Foreskin fibroblast (primary cell): ENCODE measurements at places on chromosomes 13 and 19.

DNA sequence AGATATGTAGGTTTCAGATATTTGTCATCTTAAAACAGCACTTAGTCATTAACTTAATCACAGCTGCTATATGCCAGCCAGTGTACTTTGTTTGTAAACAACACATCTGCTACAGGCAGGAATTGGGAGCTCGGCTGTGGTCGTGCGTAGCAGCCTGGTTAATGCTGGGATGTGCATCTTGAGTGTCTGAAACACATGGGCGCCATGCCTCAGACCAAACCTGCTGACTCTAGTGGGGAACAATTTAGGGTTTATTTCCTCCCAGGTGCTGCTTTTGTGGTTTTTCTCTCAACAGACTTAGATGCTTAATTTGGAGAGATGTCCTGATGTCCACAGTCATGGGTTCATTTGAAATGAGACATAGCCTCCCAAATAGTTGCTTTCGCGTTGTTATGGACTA is 238.5 kb upstream of the TMTC4 start:
- DNase-seq: no peak

GRCh38 chr13:78190296-78190695 is 271.7 kb upstream of the EDNRB start:
- no peak for DNase-seq

DNA sequence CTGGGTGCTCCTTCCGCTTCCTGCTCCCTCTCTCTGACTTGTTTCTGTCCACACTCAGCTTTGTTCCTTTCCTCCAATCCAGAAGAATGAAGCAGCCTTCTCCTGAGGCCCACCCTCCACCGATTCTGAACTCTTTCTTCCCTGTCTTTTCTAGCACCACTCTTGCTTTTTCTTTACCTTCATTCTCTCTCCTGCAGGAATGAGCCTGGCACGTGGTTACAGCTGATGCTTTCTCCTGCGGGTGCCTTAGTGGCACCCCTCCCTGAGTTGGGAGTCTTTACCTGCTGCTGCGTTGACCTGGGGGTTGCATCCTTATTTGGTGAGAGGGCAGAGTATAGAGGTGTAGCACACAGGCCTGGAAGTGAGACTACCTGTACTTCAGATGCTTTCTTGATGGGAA is 6.2 kb downstream of the UBAC2 start:
- DNase-seq: no peak

GRCh38 chr13:80334597-80335260 is 6.2 kb downstream of the SPRY2 start:
- DNase-seq: peak; percentile 53

DNA sequence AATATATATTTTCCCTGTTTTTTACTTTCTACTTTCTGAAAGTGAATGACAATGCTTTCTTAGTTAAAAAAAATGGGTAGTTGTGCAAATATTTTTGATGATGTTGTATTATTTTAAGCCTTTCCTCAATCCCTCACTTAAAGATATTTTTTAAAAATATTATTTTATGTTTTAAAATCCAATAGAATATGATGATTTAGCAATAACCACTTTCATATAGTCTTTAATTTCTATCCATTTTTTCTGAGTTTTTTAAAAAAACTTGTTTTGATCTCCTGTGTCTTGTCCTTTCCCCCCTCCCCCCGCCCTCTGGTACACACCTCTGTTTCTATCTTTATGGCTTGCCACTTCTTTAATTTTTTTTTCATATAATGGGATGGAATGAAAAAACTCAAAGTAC is 362.0 kb upstream of the SLITRK6 start:
- no peak for DNase-seq

DNA sequence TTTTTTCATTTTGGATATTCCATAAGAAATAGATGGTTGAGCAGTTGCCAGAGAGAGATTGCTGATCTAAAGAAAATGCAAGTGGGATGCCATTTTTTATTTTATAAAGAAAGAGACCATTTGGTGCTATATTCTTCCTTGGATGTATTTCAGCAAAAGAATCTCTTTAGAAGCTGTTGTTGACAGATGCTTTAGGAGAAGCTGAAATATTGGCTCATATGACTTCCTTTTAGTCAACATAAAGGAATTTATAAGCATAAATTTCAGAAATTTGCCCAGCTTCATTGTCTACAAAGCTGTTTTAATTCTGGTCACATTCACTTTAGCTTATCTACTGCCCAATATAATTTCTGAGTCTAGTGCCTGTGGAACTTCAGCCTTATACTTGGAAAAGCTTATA is 36.9 kb downstream of the POLR1D start:
- DNase-seq: peak; percentile 38

DNA sequence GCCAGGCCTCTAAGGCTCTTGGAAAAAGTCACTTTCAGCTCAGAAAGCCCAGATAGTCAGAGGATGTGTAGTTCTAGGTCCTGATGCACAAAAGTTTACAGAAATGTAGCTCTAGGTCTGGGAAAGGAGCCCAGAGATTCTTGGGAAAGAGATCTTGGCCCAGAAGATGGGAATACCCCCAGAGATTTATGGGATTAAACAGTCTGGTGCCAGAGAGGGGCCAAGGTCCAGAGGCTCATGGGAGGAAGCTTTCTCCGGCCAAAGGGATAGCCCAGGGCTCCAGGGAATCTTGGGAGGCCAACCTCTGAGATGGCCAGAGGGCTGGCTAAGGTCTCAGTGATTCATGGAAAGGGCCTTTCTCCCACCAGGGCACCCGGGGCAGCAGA is 15.2 kb downstream of the BCAT2 start:
- DNase-seq: no peak

- DNase-seq: peak; percentile 74
Observed at GRCh38 chr13:94550062-94550738, 45.8 kb downstream of the TGDS start.
